ENCODE measurements at places on chromosomes 7 and 10.
A peak's percentile ranks its signal among the peaks of the same experiment; 100 is the strongest.

DNA sequence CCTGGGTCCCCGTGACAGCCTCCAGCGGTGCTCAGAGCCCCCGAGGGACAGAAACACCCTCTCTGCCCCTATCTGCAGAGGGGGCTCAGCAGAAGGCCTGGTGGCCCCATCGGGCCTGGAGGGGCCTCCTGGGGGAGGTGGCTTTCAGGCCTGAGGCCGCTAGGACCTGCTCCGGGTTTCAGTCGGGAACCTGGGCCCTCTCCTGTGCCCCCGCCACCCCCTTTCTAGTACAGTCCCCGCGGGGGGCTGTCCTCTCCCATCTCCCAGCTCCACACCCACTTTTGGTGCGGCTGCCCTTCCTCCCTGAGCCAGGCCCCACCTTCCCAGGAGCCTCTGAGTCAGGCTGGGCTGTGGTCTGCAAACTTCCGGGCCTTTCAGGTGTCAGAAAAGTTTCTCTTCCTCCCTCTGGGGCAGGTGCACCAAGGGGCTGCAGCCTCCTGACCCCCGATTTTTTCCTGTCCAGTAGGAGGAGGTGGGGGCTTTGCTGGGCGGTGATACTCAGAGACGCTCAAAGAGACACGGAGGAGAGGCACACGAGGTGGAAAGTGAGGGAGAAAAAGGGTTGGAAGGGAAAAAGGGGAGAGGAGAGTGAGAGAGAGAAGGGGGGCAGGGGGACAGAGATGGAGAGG, 692 bp downstream of the CARD11 start:
- DNase-seq, result no peak

DNA sequence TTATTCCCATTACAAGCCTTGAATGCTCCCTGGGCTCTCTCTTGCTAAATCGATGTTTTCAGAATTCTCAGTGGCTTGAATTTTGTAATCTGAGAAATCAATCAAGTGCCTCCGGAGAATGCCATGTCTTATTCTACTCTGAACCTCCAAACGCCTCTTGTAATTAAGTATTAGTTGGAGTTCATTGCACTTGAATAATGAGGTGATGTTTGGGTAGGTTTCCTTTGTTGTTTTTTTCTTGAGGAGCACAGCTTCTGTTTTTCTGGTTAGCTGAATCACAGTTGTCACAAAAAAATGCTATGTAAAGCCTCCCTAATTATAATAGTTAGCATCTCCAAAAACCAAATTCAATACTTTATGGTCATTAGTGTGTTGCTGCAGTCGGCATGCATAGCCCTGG, 100.3 kb downstream of the PLPP4 start:
- no peak for DNase-seq

DNA sequence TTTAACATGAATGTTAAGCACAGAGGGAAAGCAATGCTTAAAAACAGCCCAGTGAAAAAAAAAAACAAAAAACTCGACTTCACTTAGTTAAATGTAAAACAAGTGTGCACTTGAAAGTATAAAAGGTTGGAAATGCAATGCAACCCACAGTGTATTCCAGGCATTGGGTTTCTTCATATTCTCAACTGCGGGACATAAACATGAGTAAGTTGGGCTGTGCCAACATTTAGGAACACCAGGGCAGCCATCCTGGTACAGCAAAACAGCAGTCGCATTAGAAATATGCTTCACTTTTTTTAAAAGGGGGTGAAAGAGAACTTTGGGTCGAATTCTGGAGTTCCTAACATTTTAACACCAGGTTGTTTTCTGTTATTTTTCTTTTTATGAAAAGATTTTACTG, 937 bp downstream of the STEAP1 start:
- DNase-seq, result no peak

- DNase-seq, result no peak
Measured at GRCh38 chr7:91345449-91345848, 81.2 kb downstream of the FZD1 start.

DNA sequence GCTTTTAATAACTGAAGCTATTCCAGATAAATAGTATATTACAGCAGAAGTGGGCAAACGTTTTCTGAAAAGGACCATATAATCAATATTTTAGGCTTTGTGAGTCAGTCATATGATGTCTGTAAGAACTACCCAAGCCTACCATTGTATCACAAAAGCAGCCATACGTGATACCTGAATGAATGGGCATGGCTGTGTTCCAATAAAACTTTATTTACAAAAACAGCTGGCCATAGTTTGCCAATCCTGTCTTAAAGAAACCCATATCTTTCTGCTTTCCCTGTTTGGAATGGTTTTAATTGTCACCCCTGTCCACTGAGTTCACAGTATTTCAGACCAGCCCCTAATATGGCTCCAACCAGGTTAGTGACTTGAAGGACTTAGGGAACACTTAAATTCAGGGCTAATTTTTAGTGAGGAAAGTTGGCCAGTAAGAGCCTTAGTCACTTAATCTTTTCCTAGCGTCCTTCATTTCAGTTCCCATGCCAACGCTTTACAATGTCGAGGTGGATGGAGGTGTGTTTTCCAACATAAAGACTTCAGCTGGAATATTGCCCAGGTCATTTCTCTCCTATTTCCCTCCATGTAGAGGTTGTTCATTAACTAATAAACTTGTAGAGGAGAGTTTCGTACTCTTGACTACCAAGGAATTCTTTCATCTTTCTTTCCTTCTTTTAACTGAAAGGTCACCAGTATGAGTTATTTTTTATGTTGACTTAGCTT, 184.5 kb downstream of the TRIL start:
- no peak for DNase-seq

DNA sequence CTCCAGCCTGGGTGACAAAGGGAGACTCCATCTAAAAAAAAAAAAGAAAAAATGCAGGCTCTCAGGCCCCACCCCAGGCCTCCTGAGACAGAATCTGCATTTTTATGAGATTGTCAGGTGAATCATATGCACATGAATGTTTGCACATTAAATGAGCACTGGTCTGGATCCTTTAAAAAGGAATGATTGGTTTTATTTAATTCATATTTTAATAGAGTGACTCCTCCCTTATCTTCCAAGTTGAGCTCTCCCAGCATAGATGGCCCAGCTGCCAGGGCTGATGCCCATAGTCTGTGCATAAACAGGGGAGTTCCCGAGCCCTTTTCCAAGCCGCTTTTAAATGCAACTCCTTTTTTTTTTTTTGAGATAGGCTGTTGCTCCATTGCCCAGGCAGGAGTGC, 28.5 kb downstream of the CUX1 start:
- no peak for DNase-seq

DNA sequence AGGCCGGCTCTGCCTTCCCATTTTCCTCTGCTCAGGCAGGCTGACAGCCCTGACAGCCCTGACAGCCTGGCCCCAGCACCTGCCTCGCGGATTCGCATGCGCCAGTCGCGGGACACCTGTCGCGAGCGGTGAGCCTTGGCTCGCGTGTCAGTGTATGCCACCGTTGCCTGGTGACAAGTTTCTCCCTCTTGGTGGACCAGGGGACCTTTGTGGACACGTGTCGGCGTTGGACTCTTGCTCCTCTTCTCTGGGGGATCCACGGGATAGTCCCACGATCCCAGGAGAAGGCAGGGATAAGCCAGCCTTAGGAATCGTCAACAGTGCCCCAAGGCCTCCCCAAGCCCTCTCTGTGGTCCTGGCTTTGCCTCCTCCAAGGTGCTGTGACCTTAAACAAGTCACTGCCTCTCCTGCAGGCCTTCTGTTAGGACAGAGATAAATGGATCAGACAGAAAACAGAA, 18.1 kb upstream of the ZNF273 start:
- DNase-seq, result no peak

- no peak for DNase-seq
Measured at GRCh38 chr7:99638731-99639130, 22.0 kb downstream of the ZSCAN25 start.

- no peak for DNase-seq
Measured at GRCh38 chr10:45410807-45411606, 37.0 kb downstream of the ALOX5 start.

GRCh38 chr10:100653957-100654781, 91.2 kb upstream of the PAX2 start:
- DNase-seq, result no peak

DNA sequence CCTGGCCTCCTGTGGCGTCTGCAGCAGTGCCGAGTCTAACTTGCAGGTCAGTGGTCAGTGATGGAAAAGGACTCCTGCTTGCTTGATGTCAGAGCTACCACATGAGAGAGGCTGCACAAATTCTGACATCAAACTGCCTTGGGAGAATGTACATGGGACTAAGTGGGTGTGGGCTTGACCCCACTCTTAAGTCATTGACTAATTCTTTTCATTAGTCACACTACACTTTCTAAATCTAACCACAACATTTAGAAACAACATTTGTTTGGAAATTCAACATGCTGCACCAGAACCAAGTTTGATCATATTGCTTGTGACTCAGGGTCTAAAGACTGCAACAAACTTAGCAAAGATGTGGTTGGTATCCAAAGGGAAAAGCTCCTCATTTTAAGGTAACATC, 24.4 kb upstream of the CDC14C start:
- DNase-seq, result no peak

GRCh38 chr7:157495594-157495993, 158.8 kb downstream of the DNAJB6 start:
- no peak for DNase-seq

GRCh38 chr10:131746785-131747184, 154.0 kb upstream of the PPP2R2D start:
- no peak for DNase-seq

DNA sequence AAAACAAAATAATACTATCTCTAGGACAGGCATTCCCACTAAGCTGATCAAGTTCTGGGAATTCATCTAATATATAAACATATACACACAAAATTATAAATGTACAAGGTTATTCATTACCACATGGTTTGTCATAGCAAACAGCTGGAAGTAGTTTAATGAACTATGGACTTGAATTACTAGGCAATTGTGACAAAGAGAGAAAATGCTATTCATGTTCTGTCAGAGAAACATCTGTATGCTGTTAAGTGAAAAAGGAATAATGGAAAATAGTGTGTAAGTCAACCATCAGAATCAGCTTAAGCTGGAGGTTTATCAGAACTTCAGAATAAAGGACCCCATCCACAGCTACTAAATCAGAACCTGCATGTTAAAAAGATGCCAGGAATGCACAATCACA, 2.8 kb downstream of the ZNF248 start:
- no peak for DNase-seq

GRCh38 chr7:126442908-126443307, 809.8 kb downstream of the GRM8 start:
- DNase-seq, result no peak

DNA sequence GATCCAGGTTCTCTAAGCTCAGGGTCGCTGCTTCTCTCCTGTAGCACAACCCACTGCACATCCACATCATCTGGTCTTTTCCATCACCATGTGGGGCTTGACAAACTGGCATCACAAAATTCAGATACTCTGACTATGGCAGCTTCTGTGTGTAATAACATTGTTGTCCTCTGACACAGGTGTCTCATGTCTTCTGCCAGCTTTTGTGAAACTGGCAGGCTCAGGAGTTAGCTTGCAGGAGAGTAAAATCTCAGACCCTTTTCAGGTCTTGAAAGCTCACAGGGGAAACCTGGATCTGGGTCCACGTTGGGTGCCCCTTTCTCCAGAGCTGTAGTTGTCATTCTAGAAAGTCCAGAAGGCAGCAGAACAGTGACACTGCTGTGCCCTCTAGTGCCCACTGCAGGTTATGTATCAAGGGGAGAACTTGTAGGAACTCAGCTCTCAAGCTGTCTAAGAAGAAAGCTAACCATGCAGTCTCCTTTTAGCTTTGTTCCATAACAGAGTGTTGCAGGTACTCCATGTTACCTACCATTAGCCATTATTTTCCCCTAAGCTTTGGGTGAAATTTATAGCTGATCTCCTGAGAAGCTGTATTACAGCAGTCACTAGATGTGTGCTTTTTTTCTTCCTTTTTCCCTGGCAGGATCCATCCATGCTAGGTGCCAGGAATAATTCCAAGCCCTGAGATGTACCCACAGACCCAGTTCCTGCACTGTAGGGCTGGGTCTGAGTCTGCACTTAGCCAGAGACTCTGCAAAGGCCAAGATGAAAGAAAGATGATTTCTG, 102.7 kb downstream of the ZNF248 start:
- DNase-seq, result no peak

- DNase-seq, result peak; percentile 82
Measured at GRCh38 chr10:74194545-74194944, 43.5 kb downstream of the ADK start.

GRCh38 chr7:2090526-2091520, 141.9 kb downstream of the MAD1L1 start:
- DNase-seq, result no peak

GRCh38 chr7:97272237-97272975, 154.9 kb downstream of the SDHAF3 start:
- DNase-seq, result no peak

GRCh38 chr7:150937848-150938561, 40.1 kb downstream of the KCNH2 start:
- DNase-seq, result peak; percentile 58

DNA sequence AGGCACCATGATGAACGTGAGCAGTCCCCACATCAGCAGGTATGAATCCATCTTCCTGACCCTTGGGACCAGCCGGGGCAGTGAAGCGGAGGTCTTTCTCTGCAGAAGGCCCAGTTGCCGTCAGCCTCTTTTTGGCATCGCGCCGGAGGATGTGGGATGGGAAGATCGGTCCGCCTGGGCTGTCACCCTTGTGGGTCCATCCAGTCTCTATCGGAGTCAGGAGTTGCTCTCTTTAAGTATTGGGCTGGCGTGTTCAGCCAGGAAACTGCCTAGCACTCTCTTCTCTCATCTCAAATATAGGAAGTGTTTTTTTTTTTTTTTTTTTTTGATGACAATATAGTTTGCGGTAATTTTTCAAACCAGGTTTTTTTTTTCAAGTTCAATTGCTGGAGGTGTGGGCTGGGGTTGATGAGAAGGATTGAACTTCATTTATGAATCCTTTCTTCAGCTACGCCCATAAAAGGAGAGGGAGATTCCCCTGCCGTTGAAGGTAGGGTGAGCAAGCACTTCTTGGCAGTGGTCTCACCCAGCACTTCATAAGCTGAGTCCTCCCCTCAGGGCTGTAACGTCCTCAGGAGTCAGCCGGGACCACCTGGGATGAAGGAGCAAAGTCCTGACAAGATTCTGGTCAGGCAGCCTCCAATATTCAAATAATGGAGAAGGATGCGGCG, at the start of gene IL2RA:
Gene IL2RA (minus strand): TSS at position 267 of the 671 bp plus-strand sequence. CDS start 216 bp downstream, at position 51.
- no peak for DNase-seq

- DNase-seq, result no peak
Measured at GRCh38 chr10:13942035-13942434, 355.3 kb downstream of the PRPF18 start.

DNA sequence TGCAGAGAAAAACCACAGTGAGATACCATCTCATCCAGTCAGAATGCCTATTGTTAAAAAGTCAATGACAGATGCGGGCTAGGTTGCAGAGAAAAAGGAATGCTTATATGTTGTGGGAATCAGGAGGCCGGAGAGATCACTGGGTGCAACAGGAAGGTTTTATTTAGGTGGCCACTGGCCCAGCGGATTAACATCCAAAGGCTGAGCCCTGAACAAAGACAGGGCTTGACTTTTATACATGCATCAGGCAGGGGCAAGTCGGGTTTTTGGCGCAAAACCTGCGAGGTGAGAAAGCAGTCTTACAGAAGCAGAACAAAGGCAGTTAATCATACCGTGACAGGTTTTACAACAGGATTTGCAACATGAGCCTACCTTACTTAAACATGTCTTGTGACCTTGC, 620 bp downstream of the ZNF117 start:
- DNase-seq, result no peak

All from IMR-90 (cell line).